HFFc6 (cell line): ENCODE measurements at places on chromosomes 5 and 9. TPM values are rescaled to one million over a fixed set of nuclear protein-coding genes. Genes with fewer than 3 reads are reported as not detected.

The PDZD2 gene
- 0.12 to 0.36 TPM in 2 of 3 replicates, not detected in the other for total RNA-seq

- peaks cover 16% of the 10 kb centered on the region for H3K4me1 ChIP-seq
- H3K4me3 ChIP-seq, result peak overlapping the region; percentile 13; the same call in 1 of the 2 replicates
- H3K27me3 ChIP-seq, result peaks cover 15% of the 10 kb centered on the region
- H3K27ac ChIP-seq, result peak overlapping the region; percentile 42; the same call in 1 of the 2 replicates
- peak; percentile 53 for DNase-seq
Measured at GRCh38 chr9:87606841-87607521, 109.3 kb downstream of the DAPK1 start.

- DNase-seq, result no peak
- H3K27me3 ChIP-seq, result no peaks in the 10 kb centered on the region; the same call in none of the 2 replicates
- peak overlapping the region; percentile 45; the same call in 1 of the 2 replicates for H3K27ac ChIP-seq
- peaks cover 16% of the 10 kb centered on the region for H3K36me3 ChIP-seq
Measured at GRCh38 chr5:17216974-17217492, 398 bp upstream of the BASP1 start.

DNA sequence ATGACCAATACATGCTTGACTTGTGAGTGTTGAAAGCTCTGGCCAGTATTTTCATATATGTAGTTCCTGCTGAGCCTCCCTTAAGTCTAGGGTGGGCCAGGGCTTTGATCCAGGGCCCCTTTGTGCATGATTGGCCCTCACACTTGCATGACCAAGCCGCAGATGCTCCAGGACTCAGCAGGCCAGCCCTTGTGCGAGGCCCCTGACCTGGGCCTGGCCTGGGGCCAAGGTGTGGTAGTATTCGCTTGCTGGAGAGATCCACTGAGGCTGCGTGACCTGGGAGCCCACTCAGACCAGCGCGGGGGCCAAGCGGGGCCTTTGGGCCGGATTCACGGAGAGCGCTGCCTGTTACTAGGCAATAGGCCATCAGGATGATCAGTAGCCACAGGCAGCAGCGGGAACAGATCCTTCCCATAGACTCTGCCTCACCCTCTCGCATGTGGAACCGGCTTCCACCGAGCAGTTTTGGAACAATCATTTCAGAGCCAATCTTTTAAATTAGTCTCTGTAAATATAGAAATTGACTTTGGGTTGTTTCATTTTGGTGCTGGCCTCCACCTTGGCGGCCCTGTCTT lies 79.0 kb upstream of the PTCH1 start:
- no peak for DNase-seq
- no peaks in the 10 kb centered on the region for H3K4me1 ChIP-seq
- H3K27me3 ChIP-seq, result peaks cover 26% of the 10 kb centered on the region
- H3K36me3 ChIP-seq, result no peaks in the 10 kb centered on the region
- H3K27ac ChIP-seq, result no peak overlapping the region

DNA sequence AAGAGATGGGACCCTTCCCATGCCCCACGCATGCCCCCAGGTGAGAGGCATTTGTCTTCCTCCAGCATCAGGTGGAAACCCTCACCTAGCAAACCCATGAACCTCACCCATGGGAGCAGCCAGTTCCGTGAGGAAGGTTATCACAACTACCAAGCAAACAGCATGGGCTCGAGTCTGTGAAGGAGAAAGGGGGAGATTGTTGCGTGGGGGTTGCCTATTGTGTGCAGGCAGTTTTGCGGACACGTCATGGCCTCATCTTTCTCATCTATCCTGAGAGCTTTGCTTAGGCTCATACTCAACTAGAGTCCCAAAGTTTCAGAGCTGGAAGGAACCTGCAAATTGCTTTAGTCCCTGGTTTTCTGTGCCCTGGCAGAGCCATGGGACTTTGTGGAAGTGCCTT lies 73.6 kb upstream of the TGFBR1 start:
- H3K4me3 ChIP-seq, result no peak overlapping the region
- peaks cover 9% of the 10 kb centered on the region for H3K36me3 ChIP-seq
- H3K4me1 ChIP-seq, result peaks cover 36% of the 10 kb centered on the region
- peaks cover 5% of the 10 kb centered on the region; the same call in 1 of the 2 replicates for H3K27me3 ChIP-seq
- H3K27ac ChIP-seq, result no peak overlapping the region
- no peak for DNase-seq
